Cortex of kidney (tissue), 1 donor: ENCODE measurements at places on chromosomes 4 and X.

GRCh38 chr4:158788516-158788915 is 19.7 kb downstream of the FNIP2 start:
- no peak for DNase-seq

- no peak for DNase-seq
Measured at GRCh38 chr4:16684097-16684496, 214.3 kb downstream of the LDB2 start.

DNA sequence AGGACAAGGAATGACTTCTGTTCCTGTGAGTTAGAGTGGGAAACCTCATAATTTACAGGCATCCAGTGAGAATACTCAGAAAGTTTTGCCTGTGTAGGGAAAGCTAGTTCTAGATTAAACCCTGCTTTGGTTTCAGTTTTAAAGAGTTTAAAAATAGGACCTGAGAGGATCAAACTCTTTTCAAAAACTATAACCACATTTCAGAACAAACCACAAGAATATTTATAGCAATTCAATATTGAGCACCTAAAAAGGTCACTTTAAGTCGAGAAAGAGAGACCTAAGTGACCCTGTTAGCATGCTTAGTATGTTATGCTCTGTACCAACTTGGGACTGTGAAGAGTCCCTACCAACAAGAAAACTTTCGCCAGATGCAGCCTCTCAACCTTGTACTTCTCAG is 17.4 kb upstream of the PWWP3B start:
- DNase-seq, result no peak

- DNase-seq, result no peak
Measured at GRCh38 chr4:130071746-130072145, 975.8 kb downstream of the C4orf33 start.

DNA sequence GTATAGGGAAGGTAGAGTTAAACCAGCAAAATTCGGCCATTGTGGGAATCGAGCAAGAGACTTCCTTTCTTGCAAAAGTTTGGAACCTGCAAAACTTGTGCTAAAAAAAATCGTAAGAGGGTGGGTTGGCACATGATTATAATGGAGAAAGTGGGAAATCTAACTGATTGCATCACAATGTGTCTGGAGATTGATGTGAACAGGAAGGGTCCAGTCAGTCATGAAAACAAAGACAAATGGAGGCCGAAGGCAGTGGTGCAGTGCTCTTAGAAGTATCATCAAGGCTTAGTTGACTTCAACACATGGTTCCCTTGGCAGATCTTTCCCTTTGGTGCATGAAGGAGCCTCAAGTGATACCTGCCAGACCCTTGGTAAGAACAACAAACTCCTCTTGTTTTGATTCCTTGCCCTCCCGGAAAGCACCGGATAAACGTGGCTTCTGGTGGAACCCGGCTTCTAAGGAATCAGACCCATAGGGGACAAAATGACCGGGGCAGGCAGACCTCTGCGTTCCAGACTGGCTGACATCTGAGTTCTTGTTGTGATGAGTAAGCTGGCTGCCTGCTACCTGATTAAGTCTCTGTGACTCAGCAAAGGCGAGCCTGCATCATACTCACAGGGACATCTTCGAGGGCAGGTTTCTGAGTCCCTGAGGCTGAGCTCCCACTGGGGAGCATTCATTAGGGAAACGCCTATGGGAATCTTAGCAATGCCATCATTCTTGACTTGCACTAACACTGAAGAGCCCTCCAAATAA is 87.7 kb upstream of the MAP3K15 start:
- no peak for DNase-seq

GRCh38 chr4:118270492-118270891 is 82.3 kb downstream of the PRSS12 start:
- no peak for DNase-seq

DNA sequence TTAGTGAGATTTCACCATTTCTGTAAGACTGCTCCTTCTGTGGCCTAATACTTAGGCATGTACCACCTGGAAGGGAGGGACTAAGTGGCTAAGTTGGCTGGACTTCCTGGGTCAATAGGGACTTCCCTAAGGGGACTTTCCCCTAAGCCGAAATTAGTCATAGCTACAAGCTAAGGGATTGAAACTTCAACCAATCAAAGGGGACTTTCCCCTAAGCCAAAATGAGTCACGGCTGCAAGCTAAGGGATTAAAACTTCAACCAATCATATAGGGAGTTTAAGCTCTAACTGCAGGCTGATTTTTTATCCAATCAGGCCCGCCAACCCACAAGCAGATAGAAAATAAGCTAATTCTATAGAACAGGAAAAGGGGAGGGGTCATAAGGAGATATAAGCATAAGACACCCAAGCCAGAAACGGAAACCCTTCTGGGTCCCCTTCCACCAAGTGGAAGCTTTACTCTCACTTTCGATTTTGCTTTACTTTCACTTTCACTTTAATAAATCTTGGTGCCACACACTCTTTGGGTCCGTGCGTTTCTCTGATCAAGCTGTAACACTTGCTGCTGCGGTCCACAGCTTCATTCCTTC is 382.8 kb downstream of the KLHL4 start:
- DNase-seq, result no peak

GRCh38 chr4:5416637-5417036 is 291.7 kb downstream of the EVC2 start:
- DNase-seq, result no peak

DNA sequence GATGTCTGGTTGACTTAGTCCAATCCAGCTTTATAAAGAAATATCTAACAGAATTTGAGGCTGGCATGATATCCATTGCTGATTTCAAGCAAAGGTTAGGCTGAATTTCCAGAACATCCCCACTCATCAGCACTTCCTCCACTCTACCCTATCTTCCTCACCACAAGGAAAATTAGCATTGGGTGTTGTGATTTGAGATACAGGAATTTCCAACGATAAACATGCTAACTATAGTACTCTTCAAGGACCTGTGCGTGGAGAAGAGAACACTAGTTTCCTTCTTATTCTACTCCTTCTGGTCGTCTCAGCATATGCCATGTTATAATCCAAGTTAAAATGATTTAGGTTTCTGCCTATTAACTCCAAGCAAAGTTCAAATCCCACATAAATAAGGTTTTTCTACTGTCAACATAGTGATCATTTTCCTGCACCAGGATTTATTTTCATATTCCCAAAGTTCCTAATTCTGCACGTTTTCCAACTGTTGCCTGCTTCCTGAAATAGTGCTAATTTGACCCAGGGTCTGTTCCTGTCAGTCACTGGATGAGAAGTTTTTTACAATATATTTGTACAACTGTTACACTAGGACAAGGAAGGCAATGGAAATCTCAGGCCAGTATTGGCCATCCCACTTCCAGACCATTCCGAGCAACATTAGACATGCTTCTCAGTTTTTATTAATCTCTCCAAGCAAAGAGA is 177.6 kb upstream of the EDNRA start:
- no peak for DNase-seq

DNA sequence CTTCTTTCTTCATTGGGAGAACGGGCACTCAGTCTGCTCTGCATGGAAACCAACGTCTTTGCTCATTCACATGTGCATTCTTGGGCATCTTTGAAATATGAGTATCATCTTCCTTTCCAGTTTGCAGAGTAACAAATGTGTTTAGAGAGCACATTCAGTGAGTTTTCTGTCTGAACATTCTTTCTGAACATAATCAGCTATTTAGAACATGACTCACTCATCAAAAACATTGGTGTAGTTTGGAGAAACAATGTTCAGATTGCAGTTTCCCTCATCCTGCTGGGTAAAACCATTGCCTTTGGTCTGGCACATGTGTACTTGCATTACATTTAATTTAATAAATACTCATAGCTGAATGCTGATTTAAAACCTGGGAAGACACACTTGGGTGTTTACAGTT is 81.5 kb upstream of the F9 start:
- DNase-seq, result no peak

DNA sequence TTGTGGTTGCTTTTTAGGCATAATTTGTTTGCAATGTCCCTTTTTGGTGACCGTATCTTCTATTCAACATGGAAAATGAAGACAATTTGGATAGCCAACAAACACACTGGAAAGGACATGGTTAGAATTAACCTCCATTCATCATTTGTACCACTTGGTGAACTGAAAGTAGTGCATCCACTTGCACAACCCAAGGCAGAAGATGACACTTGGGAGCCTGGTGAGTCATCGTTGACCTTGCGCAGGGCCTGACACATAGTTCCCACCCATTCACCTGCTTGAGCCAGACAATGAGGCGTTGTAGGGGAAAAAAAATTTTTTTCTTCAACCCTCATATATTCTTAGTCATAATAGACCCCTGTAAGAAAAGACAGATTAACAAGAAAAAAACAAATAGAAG is 32.4 kb downstream of the EGF start:
- DNase-seq, result no peak
